Bronchial epithelial cell (primary cell): ENCODE measurements at places on chromosomes 5 and 9.
A peak's percentile ranks its signal among the peaks of the same experiment; 100 is the strongest.

- peak; percentile 12 for DNase-seq
Measured at GRCh38 chr9:129307227-129307970, 129.3 kb upstream of the IER5L start.

DNA sequence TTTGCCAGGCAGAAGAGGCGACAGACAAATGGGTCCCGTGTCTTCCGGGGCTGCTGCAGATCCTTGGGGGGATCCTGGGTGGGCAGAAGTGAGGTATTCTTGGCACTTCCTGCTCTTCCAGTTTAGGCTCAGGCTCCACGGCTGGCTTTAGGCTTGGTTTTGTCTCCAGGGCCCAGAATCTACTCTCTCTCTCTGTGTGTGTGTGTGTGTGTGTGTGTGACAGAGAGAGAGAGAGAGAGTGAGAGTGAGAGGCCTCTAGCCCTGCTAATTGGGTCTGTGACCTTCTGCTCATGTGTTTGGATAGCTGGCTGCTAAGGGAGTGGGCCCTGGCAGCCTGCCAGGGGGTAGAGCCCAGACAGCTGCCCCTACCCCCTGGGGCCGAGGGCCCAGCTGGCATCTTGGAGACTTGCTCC, 39.3 kb downstream of the CRB2 start:
- DNase-seq: no peak

GRCh38 chr9:90607701-90608516, 34.7 kb downstream of the DIRAS2 start:
- no peak for DNase-seq

DNA sequence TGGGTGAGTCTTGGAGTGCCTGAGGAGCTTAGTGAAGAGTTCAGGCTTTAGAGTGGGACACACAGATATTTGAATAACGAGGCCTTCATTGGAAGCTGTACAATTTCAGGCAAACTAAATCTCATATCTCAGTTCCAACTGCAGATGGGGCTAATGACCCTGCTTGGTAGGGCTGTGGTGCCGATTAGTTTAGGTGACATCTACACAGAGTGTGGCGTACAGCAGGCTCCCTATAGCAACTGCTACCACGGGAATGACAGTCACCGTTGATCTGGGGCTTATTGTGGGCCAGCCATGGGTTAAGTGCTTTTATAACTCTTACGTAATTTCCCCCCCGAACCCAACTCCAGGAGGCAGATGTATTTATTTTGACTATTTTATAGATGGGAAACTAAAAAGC, 70.8 kb downstream of the FAT2 start:
- no peak for DNase-seq

GRCh38 chr9:126151686-126152134, 174.9 kb upstream of the MVB12B start:
- peak; percentile 42 for DNase-seq

GRCh38 chr5:170755679-170756456, 27.7 kb upstream of the GABRP start:
- peak; percentile 58 for DNase-seq

- DNase-seq: no peak
Measured at GRCh38 chr5:82218374-82219156, 59.6 kb downstream of the RPS23 start.

GRCh38 chr5:115458003-115458409, 86.6 kb downstream of the FEM1C start:
- DNase-seq: no peak

DNA sequence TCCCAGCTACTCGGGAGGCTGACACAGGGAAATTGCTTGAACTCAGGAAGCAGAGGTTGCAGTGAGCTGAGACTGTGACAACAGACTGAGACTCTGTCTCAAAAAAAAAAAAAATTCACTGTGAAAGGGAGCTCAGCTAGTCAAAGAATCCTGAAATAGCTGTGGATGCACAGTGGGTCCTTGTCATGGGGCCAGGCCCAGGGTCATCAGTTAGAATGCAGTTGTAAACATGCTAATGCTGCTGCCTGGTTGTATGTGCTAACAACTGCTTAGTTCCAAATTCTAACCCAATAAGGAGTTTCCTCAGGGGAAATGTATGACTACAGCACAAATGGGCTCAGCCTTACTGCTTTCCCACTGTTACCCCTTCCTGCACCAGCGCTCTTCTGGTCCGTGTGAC, 84.0 kb downstream of the PALM2AKAP2 start:
- no peak for DNase-seq

- no peak for DNase-seq
Measured at GRCh38 chr9:98964911-98965336, 21.2 kb downstream of the COL15A1 start.

DNA sequence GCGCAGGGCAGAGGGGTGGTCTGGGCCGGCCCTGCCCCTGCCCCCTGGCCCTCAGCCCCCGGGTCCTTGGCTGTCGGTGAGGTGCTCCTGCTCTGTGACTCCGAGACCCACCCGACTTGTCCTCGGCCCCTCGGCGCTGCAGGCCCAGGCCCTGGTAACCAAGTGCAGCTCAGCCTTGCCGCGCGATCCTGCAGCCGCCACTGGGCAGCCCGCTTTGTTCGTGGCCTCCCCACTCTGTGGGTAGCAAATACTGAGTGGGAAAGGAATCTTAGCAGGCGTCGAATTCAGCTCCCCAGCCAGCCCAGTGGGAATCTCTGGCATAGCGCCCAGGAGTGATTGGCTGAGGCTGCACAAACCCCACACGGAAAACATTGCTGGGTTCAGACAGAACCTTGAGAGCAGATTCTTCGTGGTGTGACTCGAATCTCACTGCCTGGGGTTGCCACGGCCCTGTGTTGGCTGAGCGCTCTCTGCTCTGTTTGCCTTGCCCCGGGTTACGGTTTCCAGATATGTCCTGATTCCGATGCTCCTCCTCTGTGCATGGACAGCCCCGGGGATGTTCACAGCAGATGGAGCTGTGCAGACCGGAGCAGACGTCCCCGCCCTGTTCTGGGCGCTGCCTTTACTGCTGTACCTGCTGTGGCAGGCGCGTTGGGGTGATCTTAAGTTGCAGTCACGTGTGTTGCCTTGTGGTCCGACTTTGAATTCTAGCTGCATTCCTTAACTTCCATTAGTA, 13.4 kb upstream of the EXOC3 start:
- no peak for DNase-seq

- DNase-seq: peak; percentile 29
Measured at GRCh38 chr5:16690243-16690852, 73.6 kb upstream of the RETREG1 start.

GRCh38 chr9:132078699-132079356, 839 bp downstream of the MED27 start:
- DNase-seq: peak; percentile 12

DNA sequence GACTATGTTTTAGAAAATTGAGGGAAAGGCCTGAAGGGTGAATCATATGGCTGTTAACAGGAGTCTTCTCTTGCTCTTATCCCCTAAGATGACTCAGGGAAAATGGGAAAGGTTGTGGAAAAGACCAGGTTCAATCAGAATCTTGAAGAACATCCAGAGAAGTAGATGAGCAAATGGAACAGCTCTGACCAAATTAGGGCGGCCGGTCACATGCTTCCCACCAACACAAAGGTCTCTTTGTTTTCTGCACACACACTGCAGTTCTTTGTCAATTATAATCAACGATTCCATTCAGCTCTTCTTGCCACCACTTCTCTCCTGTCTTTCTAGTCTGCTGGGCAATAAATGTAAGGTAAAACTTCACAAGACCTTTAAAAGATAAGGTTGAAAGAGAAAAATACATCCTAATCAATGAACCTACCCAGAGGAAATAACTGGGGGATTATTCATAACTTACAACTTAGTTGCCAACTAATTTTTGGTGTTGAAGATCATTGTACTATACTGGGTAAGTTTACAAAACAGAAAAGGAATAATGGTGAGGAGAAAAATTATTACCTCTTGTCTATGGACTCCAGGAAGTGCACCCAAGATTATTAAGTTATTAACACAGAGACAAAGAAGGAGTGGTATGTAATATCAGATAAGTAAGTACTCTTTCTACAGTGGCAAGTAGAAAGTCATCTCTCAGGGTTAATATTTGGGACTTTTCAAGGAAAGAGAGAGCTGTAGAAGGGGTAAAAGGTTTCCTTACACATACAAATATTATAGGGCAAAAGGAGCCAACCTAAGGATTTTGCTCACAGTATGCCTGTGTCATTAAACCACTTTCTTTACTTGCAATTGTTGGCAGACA, 441.9 kb upstream of the PIK3R1 start:
- peak; percentile 37 for DNase-seq

GRCh38 chr5:13591621-13592020, 352.9 kb downstream of the DNAH5 start:
- DNase-seq: peak; percentile 93

DNA sequence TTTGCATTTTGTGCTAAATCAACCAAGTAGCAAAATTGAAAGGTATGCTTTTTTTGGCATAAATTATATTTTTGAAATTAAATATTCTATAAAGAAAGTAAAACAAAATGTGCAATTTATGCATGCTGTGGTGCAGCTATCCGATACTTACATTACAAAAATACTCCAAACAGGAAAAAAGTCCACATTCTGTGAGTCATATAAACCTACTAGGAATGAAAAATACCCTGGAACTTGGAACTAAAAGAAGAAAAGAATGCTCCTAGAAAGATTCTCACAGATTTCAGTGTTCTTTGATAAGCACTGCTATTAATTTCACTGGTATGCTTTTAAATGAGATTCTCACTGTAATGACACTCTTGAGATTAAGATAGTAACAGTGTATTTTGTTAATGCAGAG, 92.6 kb downstream of the OSMR start:
- no peak for DNase-seq

DNA sequence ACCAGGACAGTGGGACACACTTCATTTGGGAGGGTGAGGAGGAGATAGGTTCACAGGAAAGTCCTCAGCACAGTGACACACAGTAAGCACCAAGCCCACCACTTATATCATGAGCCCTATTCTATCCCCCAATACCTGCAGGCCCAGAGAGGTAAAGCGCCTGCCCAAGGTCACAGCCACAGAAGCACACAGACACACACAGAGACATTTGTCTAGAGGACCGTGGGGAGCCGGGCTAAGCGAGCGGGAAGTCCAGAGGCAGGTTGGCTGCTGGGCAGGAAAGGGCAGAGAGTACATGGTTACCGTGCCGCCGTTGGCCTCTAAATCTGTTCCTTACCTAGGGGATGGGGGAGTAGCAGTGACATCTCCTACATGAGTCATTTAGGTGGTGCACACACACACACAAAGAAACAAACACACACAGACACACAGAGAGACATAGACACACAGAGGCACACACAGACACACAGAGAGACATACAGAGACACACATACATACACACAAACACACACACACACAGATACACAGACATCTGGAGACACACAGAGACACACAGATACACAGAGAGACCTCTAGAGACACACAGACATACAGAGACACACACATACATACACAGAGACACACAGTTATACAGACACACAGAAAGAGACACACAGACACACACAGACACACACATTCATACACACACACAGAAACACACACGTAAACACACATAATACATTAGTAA, 15.9 kb upstream of the DUSP1 start:
- no peak for DNase-seq

GRCh38 chr5:151362970-151363369, 15.6 kb upstream of the SLC36A2 start:
- no peak for DNase-seq

- DNase-seq: no peak
Measured at GRCh38 chr5:6573651-6574101, 59.2 kb downstream of the NSUN2 start.

DNA sequence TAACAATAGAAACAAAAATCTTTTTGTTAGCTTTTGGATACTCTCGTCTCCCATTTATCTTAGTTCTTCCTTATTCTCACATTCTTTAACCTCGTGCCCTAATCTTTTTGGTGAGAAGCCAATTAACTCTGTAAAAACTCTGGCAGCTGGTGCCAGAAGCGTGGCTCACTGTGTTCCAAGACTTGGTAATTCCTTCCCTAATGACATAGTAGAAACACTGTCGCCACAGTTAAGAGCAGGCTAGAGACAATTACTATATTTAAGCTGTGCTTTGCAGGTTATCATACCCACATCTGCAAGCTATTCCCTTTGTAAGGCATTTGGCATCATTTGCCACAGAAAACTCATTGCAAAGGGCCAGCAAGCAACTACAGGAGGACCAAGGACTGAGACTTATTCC, 160.9 kb upstream of the PIK3R1 start:
- DNase-seq: no peak
